Natural killer cell treated with Interleukin-12 subunit alpha and Interleukin-12 subunit beta and Interleukin-15 and Interleukin-18, amount 100 ng/mL, for 72 hours (primary cell): ENCODE measurements at places on chromosomes 12 and 14. TPM values are rescaled to one million over a fixed set of nuclear protein-coding genes. Genes with fewer than 3 reads are reported as not detected.

The CLEC6A gene
- total RNA-seq = not detected

The EID3 gene
- 17.9 TPM for total RNA-seq

The AQP5 gene
- total RNA-seq = not detected

The SLC39A5 gene
- 0.50 TPM for total RNA-seq

The CAMKK2 gene
- 24.7 TPM for total RNA-seq

The MVK gene
- 23.1 TPM for total RNA-seq

The OLR1 gene
- not detected for total RNA-seq
